Stimulated activated CD8-positive, alpha-beta memory T cell treated with anti-CD3 and anti-CD28 coated beads, Interleukin-15, amount 100 ng/mL, for 4 hours (primary cell): ENCODE measurements at places on chromosomes 7 and 10.

GRCh38 chr7:80736371-80737125 is 98.1 kb downstream of the CD36 start:
- no peak for DNase-seq

DNA sequence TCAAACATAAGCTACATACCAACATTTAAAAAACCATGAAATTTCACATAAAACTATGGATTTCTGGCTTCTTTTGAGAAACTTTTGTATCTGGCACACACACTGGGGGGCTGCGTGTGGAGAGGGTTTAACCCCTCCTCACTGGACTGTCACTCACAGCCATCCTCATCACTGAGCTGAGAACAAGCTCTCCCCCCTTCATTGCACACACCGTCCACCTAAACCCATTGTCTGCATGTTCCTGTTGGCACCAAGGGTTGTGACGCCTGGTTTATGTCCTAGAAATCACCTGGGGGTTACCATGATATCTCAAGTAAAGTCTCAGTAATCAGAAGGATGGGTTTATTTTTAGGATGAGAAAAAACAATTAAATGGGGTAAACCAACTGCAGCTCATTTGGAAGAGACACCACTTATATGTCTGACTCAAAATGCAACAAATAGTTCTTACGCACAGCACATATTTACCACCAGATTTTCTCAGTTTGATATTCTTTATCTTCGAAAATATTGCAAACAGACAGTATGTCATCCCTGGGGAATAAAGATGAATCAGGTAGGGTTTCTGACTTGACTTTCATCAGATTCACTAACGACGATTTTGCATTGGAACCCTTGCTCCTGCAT is 218.5 kb upstream of the KLF6 start:
- no peak for DNase-seq

GRCh38 chr10:100872034-100872791 is 40.5 kb upstream of the SLF2 start:
- no peak for DNase-seq

DNA sequence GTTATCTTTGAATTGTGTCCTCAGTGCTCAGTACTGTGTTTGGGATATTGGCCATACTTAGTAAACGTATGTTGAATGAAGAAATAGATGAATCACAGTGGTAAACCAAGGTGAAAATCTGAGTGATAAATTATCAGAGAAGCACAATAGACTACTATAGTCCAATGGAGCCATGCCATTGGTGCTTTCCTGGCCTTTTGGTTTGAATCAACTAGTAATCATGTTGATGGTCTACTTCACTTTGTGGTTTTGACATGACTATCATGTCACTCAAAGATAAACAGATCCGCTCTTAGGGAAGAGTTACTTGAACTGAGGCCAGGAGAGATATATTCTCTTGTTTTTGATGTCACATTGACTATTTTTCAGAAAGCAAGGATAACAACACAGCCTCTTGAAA is 86.1 kb upstream of the IGFBP3 start:
- DNase-seq, result no peak

DNA sequence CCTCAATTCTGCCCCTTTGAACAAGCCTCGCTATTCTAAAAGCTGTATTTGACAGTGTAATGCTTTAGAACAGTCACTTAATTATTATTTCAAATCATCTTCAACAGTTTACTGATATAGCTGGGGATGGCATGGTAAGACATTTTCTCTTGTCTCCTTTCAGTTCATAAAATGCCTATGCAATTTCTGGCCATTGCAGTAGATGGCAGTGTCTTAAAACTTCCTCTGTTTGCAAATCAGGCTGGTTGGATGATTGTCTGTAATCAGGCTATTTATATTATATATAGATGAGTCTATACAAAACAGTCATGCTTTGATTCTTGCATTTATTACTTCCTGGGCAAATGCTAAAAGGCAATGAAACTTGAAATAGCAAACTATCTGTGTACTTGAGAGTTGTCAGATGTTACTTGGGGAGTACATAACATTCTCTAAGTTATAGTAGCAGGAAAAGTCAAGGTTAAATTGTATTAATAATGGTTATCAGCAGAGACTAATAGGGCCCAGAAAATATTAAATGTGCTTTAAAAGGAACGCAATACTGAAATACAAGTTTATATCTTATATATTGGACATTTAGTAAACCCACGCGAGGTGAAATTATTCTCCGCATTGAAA is 55.5 kb upstream of the LHFPL3 start:
- DNase-seq, result no peak

DNA sequence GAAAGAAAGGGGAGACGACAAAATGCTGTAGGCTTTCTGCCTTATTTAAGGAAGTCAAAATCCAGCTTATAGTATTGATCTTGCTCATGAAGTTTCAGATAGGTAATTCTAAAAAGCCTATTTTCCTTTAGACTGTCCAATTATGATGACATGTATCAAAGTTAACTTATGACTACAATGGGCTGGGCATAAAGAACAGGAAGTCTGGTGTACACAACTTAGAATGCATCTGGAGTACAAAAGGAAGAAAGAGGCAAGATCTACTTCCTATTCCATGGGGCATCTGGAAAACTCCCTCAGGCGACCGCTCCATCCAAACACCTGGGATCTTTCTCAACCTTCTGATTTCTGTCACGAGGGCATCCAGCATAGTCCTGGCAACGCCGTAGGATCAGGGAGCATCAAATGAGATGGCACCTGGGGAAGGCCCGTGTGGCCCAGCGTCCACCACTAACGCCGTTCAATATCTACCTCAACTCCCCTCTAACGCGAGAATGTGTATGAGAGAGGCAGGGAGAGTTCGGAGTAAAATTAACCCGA is 512 bp downstream of the FAM24B start:
- DNase-seq, result no peak

- DNase-seq, result no peak
Observed at GRCh38 chr10:122931088-122931906, 20.9 kb downstream of the FAM24A start.

DNA sequence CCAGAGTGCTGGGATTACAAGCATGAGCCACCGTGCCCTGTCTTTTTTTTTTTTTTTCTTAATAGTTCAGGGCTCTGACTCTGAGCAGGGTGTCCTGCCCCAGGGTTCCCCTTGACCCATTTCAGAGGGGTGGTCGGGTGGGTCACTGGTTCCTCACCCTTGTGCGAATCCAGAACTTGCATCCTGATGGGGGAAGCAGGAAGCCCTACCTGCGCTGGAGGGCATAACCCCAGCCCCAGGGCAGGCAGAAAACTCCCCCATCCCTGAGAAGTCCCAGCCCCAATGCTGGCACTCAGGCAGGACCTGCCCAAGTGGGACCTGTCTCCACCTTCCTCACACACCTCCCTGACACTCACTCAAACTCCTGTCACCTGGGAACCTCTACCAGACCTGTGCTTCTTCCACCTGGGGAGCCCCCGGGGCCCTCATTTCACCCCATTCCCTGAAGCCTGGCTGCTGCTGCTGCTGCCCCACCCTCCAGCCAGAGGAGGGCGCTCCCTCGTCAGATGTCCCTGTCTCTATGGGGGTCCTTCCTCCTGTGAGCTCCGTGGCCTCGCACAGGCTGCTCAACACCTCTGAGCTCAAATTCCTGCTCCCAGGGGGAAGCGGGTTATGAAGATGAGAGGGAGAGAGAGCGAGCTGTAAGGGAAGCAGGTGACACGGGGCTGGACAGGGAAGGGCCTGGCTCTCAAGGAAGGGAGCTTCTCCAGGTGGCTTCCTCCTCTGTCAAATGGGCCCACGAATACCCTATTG is 15.1 kb upstream of the ZNF273 start:
- no peak for DNase-seq

DNA sequence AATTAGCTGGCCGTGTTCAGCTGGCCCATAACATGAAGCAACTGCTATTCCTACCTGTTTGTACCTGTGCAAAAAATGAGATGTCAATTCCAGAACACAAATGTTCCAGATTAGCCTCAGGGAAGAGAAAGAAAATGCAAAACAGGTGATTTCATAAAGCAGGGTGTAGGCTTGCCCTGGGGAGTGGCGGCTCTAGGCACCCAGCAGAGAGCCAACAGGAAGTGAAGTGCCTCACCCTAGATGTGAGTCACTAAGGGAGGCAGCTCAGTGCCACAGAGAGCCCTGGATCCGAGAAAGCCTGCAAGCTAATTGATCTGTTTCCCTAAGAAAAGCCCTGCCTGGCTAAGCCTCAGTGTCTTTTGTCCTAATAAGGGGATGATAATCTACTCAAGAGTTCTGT is 240.0 kb downstream of the ARHGAP21 start:
- DNase-seq, result no peak

GRCh38 chr10:642186-642890 is 47.1 kb downstream of the DIP2C start:
- DNase-seq, result no peak

- no peak for DNase-seq
Observed at GRCh38 chr10:49518982-49519578, 19.8 kb downstream of the ERCC6 start.

DNA sequence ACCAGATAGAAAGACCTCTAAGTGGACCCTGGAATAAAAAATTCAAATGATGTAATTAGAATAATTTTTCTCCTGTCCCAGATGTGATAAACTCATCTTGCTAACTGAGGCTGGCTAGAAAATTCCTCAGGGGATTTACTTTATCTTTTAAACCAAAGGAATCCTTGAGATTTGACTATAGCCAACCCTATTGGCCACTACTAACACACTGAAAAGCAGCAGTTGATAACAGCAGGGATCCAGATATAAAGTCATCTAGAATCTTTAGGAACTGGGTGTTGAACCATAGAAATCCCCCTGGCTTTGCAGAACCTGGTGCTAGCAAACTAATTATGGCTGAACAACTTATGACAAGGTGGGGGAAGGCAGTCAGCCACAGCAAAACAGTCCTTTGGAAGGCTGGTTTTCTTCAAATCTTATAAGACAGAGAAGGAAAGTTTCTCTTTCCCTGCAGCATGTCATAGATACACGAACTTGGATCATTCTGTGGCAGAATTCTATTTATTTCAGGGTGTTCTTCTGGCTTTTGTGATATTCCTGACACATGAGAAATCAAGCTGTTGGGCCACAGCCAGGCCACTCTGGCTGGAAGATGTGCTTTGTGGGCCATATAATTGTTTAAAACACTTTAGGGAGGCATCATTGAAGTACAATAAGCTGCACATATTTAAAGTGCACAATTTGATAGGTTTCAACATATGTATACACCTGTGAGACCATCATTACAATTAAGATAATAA is 643.6 kb downstream of the SORCS3 start:
- DNase-seq, result no peak

GRCh38 chr7:36591636-36592035 is 132.7 kb downstream of the AOAH start:
- no peak for DNase-seq

DNA sequence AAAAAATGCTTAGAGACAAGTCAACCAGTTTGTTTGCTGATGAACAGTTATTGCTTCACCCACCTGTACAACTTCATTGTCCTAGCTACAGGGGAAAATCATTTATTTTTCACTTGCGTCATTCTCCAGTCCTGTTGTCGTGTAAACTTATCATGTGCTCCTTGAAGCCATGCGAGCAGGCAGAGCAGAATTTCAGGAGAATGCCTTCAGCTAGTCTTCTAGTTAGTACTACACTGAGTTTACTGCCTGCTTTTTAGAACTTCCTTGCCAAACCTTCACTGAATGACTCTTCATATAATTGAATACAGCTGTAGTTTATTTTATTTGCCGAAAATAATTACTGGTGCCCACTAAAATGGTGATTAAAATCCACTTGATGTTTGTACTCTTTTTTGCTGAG is 15.6 kb downstream of the RPA3 start:
- no peak for DNase-seq

DNA sequence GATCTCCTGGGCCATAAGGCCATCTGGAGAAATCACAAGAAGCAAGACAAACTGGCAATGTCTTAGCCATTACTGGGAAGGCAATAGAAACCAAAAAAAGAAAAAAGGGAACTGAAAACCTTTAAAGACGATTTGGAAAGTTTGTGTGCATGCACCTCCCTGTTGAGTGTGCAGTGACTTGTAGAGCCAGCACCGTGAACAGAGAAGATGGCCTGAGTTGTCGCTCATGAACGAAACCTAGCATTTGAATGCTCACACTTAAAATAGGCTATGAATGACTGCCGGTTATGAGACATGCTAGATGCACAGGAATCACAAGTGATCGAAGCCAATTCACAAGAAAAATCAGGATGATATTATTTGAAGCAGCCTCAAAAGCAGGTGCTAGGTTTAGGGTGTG is 151.3 kb upstream of the ADO start:
- DNase-seq, result no peak
